ENCODE measurements at places on chromosomes 5 and 9. TPM values are rescaled to one million over a fixed set of nuclear protein-coding genes. Genes with fewer than 3 reads are reported as not detected.
A peak's percentile ranks its signal among the peaks of the same experiment; 100 is the strongest.

The PCDHGA9 gene
- 3.3 TPM for polyA plus RNA-seq

The FCN1 gene
- 3.1 TPM for polyA plus RNA-seq

The REXO4 gene
- polyA plus RNA-seq = 35.9 TPM

The ADAMTS2 gene
- polyA plus RNA-seq = 33.0 TPM

The CDC20B gene
- polyA plus RNA-seq = not detected

The ENC1 gene
- polyA plus RNA-seq = 22.2 TPM

The REEP2 gene
- 20.0 TPM for polyA plus RNA-seq

The RMRP gene
- not detected for polyA plus RNA-seq

The KIF12 gene
- polyA plus RNA-seq = 0.13 TPM

The CDHR2 gene
- not detected for polyA plus RNA-seq

- DNase-seq = no peak
These were observed 34.0 kb downstream of the NDUFS4 start for GRCh38 chr5:53594419-53594818.

DNA sequence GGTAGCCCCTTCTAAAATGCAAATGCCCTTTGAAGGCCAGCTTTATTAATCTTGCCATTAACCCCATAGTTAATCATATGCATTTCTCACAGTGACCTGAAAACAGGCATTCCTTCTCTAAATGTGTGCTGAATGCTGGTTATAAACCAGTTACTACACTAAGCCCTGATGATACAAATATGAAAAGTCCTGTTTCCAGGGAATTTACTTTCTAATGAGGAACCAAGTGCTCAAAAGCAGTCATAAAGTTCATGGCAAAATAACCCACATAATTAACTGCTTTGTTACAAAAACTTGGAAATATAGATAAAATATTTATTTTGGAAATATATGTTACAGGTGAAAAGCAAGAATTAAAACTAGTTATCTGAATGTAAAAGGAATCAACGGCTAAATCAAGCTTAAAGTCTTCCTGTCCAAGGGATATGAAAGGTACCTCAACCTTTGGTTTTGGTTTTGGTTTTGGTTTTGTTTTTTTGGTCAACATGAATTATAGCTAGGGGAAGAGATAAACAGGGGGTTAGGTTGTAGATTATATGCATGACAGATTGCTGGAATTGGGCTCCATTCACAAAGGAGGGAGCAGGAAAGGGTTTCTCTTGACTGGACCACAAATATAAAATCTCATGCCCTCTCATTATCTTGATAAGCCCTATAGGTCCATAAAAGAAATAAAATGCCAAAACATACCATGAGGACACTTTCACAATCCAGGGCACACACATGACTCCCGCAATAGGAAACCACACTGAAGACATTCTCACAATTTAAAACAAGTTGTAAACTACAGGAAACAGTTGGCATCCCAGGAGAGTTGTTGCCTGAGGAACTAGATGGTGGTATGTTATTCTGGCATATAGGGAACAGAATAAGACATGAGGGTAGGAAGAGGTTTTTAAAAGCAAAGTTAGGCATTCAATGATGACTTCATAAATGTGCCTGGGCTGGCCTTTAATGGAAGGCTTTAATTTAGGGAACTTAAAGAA lies 46.7 kb upstream of the MACIR start:
- no peak for DNase-seq

DNA sequence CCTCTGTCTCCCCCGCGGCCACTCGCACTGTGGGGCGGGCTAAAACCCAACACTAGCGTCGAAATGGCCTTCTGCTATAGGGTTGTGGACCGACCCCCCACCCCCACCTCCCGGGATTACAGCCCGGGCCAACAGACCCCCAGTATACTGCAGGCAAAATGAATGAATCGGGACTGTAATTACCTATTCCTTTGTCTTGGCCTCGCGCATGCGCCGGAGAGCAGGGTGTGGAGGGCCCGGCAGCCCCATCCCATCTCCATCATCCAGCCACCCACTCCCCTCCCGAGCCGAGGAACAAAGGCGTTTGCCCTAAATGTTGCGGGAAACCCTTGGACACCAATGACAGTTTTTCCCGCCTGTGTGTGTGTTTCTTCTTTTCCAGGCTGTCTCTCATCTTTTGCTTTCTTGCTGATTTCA lies 1.6 kb downstream of the BASP1 start:
- no peak for DNase-seq

- DNase-seq = no peak
These were observed 81.3 kb upstream of the CTSL start for GRCh38 chr9:87644659-87645058.

GRCh38 chr5:164027738-164028137 lies 522.3 kb downstream of the MAT2B start:
- DNase-seq = no peak

DNA sequence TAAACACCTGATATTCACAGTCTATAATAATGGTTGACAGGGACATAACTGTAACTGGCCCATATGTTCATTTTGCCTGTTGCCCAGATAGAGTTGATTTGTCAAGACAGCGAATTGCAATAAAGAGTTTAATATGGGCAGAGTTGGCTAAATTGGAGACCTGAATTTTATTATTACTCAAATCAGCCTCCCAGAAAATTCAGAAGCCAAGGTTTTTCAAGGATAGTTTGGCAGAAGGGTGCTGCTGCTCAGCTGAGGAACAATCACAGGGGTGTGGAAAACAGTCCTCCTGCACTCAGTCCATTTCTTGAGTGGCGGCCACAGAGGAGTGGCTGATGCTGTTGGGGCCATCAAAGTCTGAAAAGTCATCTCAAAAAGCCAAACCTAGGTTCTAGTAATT lies 19.0 kb downstream of the ANXA2R start:
- no peak for DNase-seq

DNA sequence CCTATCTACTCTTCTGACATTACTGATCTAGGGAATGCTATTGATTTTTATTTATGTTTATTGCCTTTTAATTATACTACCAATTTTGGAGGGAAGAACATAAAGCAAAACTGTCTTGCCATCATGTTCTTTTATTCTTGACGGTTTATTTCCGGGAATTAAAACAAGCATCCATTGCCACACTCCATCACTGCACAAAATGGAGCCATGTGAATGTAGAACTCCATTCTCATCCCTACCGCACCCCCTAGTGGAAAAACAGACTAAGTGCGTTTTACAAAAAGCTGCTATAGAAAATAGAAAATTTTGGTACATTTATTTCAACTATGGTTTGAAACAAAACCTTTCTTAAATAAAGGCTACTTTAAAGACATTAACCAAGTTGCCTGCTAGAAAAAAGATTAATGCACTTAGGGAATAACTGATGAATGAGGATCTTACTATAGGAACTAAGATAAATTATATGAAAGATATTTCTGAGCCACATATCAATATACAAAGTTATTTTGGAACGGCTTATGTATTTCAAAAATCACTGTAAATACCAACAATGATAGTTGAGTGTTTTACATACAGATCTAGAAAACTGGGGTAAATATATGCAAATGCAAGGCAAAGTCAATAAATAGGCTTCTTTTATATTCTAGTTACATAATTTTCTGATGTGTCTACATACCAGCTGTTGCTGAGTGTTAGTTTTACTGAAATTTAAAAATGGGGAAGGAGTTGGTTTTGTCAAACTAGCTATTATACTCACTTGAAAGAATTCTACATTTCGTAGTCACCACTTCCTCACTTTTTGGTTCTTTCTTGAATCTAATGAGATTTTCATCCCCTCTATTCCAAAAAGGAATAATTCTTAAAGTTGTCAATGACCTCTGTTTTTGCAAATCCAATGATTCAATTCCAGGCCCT lies 26.5 kb downstream of the OXCT1 start:
- DNase-seq = peak; percentile 13

DNA sequence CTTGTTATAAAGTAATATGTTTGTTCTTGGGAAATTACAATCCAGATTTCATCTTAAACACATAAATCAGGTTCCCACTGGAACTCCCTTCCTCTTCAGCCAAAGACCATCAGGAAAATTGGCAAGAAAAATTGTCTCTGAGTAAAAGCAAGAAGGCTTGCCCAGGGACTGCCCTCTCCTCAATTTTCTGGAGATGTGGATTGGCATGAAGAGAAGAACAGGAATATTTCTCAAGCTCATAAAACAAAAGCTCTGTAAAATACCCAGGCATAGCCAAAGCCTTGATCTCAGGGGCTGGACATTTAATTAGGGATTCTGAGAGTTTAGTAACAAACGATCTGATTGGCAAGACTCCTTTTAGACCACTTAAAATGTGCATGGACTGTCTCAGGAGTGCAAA lies 223.4 kb downstream of the ZNF608 start:
- no peak for DNase-seq

GRCh38 chr9:33690143-33690933 lies 105.0 kb upstream of the PRSS3 start:
- DNase-seq = no peak

DNA sequence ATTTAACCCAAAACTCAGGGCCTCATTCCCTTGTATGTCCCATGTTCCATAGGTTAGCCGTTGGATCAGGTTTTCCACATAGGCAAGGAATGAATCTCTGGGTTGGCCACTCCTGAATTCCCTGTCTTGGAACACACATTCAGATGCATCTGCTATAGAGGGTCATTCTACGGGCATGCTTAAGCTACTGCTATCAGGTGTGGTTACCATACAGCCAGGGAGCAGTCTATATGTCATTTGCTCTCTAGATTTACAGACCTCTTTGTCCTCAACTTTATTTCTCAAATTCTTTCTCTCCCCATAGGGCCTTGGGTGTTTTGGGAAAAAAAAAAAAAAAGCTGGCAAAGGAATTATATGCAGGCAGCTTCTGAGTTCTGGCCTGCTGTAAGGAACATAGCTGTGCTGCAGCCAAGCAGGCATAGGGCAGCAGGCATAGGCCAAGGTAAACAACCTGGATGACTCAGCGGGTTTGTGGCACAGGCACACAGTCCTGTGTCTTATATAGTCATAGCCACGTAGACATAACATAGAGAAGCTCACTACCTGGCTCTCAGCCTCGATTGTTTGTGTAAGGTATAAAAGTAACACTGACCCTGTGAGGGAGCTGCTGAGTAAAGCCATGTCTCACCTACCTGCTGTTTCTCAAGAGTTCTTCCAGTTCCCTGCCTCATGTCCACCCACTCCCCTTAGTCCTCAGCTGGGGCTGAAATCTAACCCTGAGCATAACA lies 141.5 kb downstream of the OSTF1 start:
- DNase-seq = no peak

- no peak for DNase-seq
These were observed 76.0 kb upstream of the FSTL4 start for GRCh38 chr5:133688391-133688790.

DNA sequence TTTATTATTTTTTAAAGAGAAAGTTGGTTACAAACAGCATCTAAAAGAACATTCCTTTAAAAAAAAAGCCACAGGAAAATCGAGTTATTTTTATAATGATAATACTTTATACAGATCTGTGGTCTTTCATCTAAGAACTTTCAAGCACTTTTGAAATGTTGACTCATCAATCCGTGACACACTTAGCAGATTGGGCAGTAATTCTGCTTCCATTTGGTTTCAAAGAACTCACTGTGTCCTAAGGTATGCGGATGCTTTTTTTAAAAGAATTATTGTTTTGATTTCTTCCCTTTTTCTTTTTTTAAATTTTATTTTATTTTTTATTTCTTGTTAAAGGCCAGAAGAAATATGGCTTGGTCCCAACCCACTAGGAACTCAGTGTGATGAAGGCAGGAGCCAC lies 147.8 kb downstream of the AOPEP start:
- DNase-seq = no peak

DNA sequence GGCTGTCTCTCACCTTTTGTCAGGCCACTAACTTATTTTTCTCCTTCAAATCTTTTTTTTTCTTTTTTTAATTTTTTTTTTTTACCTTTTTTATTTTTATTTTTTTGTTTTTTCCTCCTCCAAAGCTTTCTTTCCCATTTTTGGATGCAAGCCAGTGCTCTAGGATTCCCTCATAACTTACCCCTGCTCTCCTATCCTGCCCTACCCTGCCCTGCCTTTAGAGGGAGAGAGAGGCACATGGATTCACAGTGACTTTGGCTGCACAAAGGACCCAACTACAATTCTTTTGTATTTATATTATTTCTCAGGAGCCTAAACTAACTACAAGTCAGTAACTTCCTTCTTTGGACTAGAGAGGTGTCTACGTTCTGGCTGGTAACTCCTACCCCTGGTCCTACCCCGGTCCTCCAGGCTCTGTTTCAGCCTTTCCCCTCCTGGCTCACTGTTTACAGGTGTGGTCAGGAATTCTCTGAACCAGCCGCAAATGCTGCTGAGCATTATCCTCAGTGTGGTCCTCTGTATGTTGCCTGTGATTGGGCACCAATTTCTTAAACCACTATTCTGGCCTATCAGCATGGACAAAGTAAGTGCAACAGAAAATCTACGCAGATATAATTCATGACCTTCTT lies 8.4 kb upstream of the RUSC2 start:
- DNase-seq = no peak

GRCh38 chr5:76113103-76113502 lies 29.9 kb downstream of the SV2C start:
- DNase-seq = no peak

- DNase-seq = no peak
These were observed 109.8 kb downstream of the HMHB1 start for GRCh38 chr5:143921525-143922311.

GRCh38 chr5:30436691-30437090 lies 756.8 kb upstream of the CDH6 start:
- no peak for DNase-seq

- no peak for DNase-seq
These were observed 30.3 kb downstream of the ADAMTS6 start for GRCh38 chr5:65451436-65451835.

DNA sequence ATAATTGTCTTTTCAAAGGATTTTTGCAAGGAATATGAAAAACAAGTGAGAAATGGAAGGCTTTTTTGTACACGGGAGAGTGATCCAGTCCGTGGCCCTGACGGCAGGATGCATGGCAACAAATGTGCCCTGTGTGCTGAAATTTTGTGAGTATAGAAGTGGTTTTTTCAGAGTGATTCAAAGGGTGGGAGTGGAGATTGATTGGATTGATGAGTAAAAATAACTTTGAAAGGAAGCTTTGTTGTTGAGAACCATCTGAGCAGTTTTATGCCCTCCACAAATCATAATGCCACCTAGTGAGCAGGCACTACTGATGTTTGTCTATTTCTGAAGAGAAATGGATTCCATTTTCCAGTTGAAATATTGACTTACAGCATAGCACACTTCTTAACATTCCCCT lies 30.6 kb downstream of the SPINK5 start:
- no peak for DNase-seq

GRCh38 chr5:171323806-171324632 lies 15.0 kb downstream of the TLX3 start:
- DNase-seq = no peak

GRCh38 chr5:34587355-34588241 lies 68.5 kb upstream of the RAI14 start:
- no peak for DNase-seq

DNA sequence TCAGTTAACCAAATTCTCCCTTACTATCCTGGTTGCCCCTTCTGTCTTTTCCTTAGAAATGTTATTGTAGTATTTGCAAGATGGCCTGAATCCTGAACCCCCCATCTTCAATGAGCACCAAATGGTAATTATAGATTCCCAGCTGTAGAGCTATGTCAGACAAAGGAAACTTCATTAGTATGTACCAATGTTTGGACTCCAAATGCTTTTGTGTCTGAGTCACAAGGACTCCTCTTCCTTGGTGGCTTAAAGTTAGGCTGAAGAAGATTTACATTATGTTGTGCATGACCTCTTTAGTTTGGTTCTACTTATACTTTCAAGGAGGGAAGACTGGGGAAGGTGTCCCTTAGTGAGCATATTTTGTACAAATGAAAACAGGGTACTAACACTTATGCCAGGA lies 105.9 kb upstream of the CDKN2B start:
- no peak for DNase-seq
